GM23338 (cell line): ENCODE measurements at places on chromosomes 7 and 10. TPM values are rescaled to one million over a fixed set of nuclear protein-coding genes. Genes with fewer than 3 reads are reported as not detected.

Gene SMO
- 57.7 and 61.5 TPM in 2 replicates for total RNA-seq

Gene TRIM73
- total RNA-seq = 0.31 and 0.54 TPM in 2 replicates

Gene ADIRF
- not detected in 2 replicates for total RNA-seq

Gene GPR26
- 0.04 and 0.07 TPM in 2 replicates for total RNA-seq

Gene ZCCHC24
- total RNA-seq = 7.2 and 10.1 TPM in 2 replicates

Gene ADD3
- 75.1 and 767 TPM in 2 replicates for total RNA-seq

Gene GTPBP4
- total RNA-seq = 48.7 and 56.5 TPM in 2 replicates

Gene MMP21
- not detected in 2 replicates for total RNA-seq

Gene IL15RA
- total RNA-seq = 1.1 and 1.6 TPM in 2 replicates

Gene OR2A42
- total RNA-seq = 0.27 and 0.28 TPM in 2 replicates

Gene KRIT1
- total RNA-seq = 54.3 and 59.8 TPM in 2 replicates

Gene MKX
- 0.97 and 1.6 TPM in 2 replicates for total RNA-seq

Gene AKR1B15
- 0.08 TPM in 1 of 2 replicates, not detected in the other for total RNA-seq

DNA sequence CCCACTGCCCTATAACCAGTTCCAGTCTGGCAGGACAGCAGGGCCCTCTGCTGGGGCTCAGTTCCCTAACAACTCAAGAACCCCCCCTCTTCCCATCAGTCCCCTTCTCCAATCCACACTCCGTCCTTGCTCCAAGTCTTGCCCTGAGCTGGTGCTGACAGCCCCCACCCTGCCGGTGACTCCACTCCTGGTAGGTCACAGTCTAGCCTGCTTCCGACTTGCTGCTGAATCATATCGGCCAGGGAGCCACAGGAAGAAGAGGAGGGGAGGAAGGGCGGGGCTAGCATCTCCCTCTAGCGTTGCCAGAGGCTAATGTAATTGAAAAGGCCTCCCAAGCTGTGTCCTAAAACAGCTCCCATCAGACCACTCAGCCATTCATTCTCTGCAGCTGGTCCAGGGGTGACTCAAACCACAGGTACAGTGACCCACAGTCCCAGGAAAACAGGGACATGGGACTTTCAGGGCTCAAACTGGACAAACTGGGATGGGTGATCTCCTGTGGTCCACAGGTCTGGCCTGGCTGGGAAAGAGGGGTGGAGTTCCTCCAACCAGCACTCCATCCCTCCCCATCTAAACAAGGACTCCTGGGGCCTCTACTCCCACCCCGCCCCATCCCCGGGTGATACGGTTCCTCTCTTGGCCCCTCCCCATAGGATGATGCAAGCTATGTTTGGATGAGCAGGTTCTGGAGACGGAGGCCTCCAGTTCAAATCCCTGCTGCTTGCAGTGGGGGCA is 158.8 kb downstream of the SH3PXD2A start:
- H3K27me3 ChIP-seq = peaks cover 33% of the 10 kb centered on the region
- H3K36me3 ChIP-seq = no peaks in the 10 kb centered on the region
- H3K27ac ChIP-seq = no peak overlapping the region
- 0 out of 2 replicates have a peak overlapping the region, but pooled peaks have one; percentile 26 for H3K4me3 ChIP-seq
- H3K4me1 ChIP-seq = peaks cover 27% of the 10 kb centered on the region

DNA sequence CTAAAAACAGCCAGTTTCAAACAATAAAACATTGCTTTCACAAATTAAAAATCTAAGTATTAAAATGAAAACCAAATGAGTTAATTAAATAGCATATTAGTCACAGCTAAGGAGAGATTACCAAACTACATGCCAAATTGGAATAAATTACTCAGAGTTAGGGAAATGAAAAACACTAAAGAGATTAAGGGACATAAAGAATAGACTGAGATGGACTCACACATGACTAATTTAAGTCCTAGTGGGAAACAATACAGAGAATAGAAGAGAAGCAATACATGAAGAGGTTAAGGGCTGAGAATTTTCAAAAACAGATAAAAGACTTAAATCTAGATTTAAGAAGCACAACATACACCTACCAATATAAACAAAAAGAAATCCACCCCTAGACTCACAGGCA is 110.6 kb downstream of the ZFAND4 start:
- no peak overlapping the region; the same call in 1 of the 2 replicates for H3K27ac ChIP-seq
- H3K4me1 ChIP-seq = no peaks in the 10 kb centered on the region
- H3K27me3 ChIP-seq = no peaks in the 10 kb centered on the region
- H3K4me3 ChIP-seq = no peak overlapping the region
- DNase-seq = no peak

DNA sequence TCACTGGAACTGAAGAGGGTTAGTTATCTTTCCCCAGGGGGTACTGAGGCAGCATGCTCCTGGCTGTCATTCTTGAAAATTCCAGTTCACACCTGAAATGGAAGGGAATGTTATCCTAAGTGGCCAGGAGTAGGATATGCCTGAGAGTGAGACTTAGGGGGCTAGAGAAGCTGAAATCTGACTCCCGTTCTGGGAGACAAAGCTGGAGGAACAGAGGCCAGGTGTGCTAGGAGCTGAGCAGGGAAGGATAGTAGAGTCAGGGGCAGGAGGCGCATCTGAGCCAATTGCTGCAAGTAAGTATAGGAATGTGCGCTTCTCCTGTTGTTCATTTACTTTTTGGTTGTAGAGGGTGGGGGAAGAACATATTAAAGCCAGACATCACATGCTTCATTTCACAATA is 58.1 kb upstream of the KIAA1217 start:
- H3K27ac ChIP-seq = no peak overlapping the region
- no peaks in the 10 kb centered on the region for H3K36me3 ChIP-seq
- H3K4me3 ChIP-seq = no peak overlapping the region
- H3K27me3 ChIP-seq = no peaks in the 10 kb centered on the region
- H3K4me1 ChIP-seq = no peaks in the 10 kb centered on the region
- peak; percentile 39 for DNase-seq

- peaks cover 30% of the 10 kb centered on the region for H3K4me1 ChIP-seq
- H3K36me3 ChIP-seq = no peaks in the 10 kb centered on the region
- H3K27me3 ChIP-seq = peaks cover 28% of the 10 kb centered on the region
- H3K4me3 ChIP-seq = no peak overlapping the region
- H3K27ac ChIP-seq = no peak overlapping the region
Observed at GRCh38 chr10:123781324-123781900, 110.2 kb downstream of the CPXM2 start.

GRCh38 chr7:17937506-17938120 is 2.7 kb downstream of the SNX13 start:
- H3K27ac ChIP-seq = no peak overlapping the region
- DNase-seq = no peak
- H3K4me3 ChIP-seq = 0 out of 2 replicates have a peak overlapping the region, but pooled peaks have one; percentile 85
- H3K27me3 ChIP-seq = no peaks in the 10 kb centered on the region
- no peaks in the 10 kb centered on the region for H3K36me3 ChIP-seq

GRCh38 chr10:121088524-121088923 is 237.4 kb downstream of the WDR11 start:
- H3K4me1 ChIP-seq = no peaks in the 10 kb centered on the region
- DNase-seq = peak; percentile 74
- H3K27ac ChIP-seq = no peak overlapping the region
- H3K4me3 ChIP-seq = no peak overlapping the region

- H3K36me3 ChIP-seq = no peaks in the 10 kb centered on the region
- peak overlapping the region; percentile 15; the same call in 1 of the 2 replicates for H3K27ac ChIP-seq
- peaks cover 7% of the 10 kb centered on the region for H3K4me1 ChIP-seq
- peak; percentile 87 for DNase-seq
Observed at GRCh38 chr7:19982841-19983835, 209.7 kb upstream of the TMEM196 start.

DNA sequence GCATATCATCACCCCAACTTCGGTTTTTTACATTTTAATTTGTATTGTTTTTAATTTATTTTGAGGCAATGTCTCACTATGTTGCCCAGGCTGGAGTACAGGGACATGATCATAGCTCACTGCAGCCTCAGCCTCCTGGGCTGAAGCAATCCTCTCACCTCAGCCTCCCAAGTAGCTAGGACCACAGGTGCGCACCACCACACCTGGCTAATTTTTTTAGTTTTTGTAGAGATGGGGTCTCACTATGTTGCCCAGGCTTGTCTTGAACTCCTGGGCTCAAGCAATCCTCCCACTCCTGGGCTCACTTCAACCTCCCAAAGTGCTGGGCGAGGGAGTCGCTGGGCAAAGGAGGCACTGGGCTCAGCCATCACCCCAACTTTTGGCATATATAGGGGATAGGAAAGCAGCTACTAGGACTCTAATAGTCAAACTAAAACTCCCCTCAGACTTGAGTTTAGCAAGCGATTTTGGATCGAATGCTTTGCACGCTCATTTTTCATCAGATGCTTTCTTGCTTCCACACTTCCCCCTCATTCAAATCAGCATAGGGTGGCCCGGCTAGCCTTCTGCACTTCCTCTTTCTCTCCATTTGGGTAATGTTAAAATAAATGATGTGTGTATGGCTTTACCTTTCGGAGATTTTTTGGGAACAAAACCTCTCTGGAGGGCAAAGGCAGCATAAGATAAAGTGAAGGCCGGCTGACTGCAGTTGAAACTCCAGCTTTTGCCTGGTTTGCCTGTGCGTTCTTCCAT is 20.8 kb upstream of the NMT2 start:
- H3K27me3 ChIP-seq = no peaks in the 10 kb centered on the region
- H3K36me3 ChIP-seq = no peaks in the 10 kb centered on the region
- no peak overlapping the region for H3K4me3 ChIP-seq
- H3K4me1 ChIP-seq = no peaks in the 10 kb centered on the region

GRCh38 chr10:82750538-82750937 is 875.5 kb downstream of the NRG3 start:
- no peak overlapping the region for H3K27ac ChIP-seq
- H3K36me3 ChIP-seq = no peaks in the 10 kb centered on the region
- H3K4me3 ChIP-seq = no peak overlapping the region
- DNase-seq = no peak
- no peaks in the 10 kb centered on the region for H3K27me3 ChIP-seq

DNA sequence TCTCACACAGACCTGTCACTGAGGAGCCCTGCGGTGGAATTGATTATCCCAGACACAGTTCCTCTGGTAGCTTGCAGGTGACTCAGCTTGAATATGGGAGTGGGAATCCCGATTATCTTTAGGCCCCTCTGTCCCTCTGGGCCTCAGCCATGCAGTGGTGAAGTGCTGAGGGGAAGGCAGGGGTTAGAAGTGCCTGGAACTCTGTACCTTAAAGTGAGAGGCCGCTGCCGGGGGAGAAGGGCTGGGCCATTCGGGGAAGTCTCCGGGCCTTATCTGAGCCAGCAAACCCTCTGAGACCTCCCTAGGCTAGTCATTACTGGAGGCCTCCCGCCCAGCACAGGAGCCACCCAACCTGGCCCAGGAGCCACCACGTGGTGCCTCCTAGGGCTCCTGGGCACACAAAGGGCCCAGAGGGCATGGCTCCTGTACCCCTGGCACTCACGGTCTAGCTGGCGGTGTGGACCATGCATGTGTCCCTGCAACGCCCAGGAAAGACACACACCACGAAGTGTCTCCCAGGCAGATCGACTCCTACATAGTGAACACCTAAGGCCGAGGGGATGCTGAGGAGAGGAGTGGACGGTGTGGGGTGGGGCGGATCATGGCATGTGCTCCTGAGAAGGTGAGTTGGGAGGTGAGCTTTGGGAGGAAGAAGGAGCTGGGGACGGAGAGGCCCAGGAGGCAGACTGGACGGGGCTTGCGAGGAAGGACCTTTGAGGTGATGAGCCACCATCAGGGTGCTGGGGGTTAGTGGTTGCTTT is 56.2 kb downstream of the HK1 start:
- 0 out of 2 replicates have a peak, but pooled peaks cover 9% of the 10 kb centered on the region for H3K36me3 ChIP-seq
- peak overlapping the region; percentile 93 for H3K27ac ChIP-seq
- no peaks in the 10 kb centered on the region for H3K27me3 ChIP-seq
- DNase-seq = no peak
- no peak overlapping the region for H3K4me3 ChIP-seq
- H3K4me1 ChIP-seq = peaks cover 85% of the 10 kb centered on the region

- no peaks in the 10 kb centered on the region for H3K27me3 ChIP-seq
- H3K4me1 ChIP-seq = no peaks in the 10 kb centered on the region; the same call in 1 of the 2 replicates
- DNase-seq = no peak
- no peak overlapping the region for H3K4me3 ChIP-seq
- H3K27ac ChIP-seq = no peak overlapping the region
Observed at GRCh38 chr7:139768249-139768824, 9.5 kb downstream of the HIPK2 start.

GRCh38 chr7:156907656-156908055 is 14.7 kb upstream of the LMBR1 start:
- DNase-seq = no peak
- H3K27ac ChIP-seq = no peak overlapping the region
- H3K4me1 ChIP-seq = no peaks in the 10 kb centered on the region
- H3K27me3 ChIP-seq = no peaks in the 10 kb centered on the region
- H3K36me3 ChIP-seq = no peaks in the 10 kb centered on the region

GRCh38 chr10:111101796-111102195 is 25.0 kb downstream of the ADRA2A start:
- no peaks in the 10 kb centered on the region for H3K36me3 ChIP-seq
- H3K27ac ChIP-seq = no peak overlapping the region
- DNase-seq = no peak
- no peaks in the 10 kb centered on the region for H3K27me3 ChIP-seq

GRCh38 chr7:49780953-49781352 is 7.5 kb downstream of the VWC2 start:
- peaks cover 10% of the 10 kb centered on the region for H3K27me3 ChIP-seq
- H3K36me3 ChIP-seq = no peaks in the 10 kb centered on the region
- DNase-seq = no peak
- no peaks in the 10 kb centered on the region; the same call in 1 of the 2 replicates for H3K4me1 ChIP-seq
- no peak overlapping the region for H3K4me3 ChIP-seq

GRCh38 chr10:102718220-102718619 is 3.8 kb downstream of the SFXN2 start:
- 0 out of 2 replicates have a peak overlapping the region, but pooled peaks have one; percentile 2 for H3K4me3 ChIP-seq
- H3K4me1 ChIP-seq = peaks cover 36% of the 10 kb centered on the region
- peaks cover 17% of the 10 kb centered on the region; the same call in 1 of the 2 replicates for H3K36me3 ChIP-seq

DNA sequence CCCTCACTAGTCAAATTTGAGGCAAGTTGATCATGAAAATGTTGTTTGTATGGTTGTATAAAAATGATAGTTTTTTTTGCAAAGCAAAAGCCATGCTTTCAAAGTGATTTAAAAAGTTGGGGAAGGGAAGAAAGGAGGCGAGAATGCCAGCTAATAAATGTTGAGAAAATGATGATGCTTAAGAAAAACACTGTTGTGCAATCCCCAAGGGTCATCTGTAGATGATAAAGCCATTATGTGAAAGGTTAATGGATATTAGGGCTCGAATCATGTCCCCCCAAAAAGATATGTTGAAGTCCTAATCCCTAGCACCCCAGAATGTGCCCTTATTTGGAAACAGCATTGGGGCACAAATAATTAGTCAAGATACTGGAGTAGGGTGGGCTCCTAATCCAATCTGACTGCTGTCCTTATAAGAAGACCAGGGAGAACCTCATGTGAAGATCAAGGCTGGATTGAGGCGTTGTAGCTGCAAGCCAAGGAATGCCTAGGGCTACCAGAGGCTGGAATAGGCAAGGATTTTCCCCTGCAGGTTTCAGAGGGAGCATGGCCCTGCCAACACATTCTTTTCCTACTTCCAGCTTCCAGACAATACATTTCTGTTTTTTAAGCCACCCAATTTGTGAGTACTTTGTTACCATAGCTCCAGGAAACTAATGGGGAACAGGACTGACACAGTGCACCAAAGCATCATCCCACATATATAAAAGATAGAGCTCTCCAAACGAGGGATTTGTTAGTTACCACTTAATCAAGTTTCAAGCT is 35.4 kb upstream of the MKLN1 start:
- no peaks in the 10 kb centered on the region for H3K36me3 ChIP-seq
- no peaks in the 10 kb centered on the region for H3K27me3 ChIP-seq
- H3K27ac ChIP-seq = no peak overlapping the region
- no peak for DNase-seq
- H3K4me1 ChIP-seq = 0 out of 2 replicates have a peak, but pooled peaks cover 4% of the 10 kb centered on the region

- H3K4me1 ChIP-seq = peaks cover 29% of the 10 kb centered on the region
- H3K4me3 ChIP-seq = no peak overlapping the region
- H3K27me3 ChIP-seq = no peaks in the 10 kb centered on the region; the same call in 1 of the 2 replicates
- DNase-seq = no peak
Observed at GRCh38 chr7:75596727-75597614, 104.9 kb downstream of the SPDYE5 start.
